ENCODE measurements at places on chromosomes 3 and 15.

GRCh38 chr15:47669221-47669620 is 48.1 kb upstream of the SEMA6D start:
- DNase-seq: no peak

DNA sequence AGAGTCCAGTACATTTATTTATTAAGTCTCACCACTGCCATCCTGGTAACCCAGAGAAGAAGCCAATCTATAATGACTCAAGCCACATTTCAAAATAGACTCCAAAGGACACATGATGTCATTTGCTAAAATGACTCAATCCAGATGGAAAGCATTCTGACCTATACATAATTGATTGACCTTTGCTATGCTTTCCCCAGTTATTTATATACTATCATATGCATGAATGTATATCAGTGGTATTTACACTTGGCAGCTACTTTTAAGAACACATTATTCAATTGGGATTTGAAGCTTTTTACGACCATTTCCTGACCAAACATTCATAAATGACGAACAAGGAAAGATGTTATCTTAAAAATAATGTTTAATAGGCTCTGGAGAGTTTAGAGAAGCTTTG is 297.2 kb downstream of the FHIT start:
- DNase-seq: no peak

GRCh38 chr3:41991437-41991836 is 29.5 kb upstream of the ULK4 start:
- DNase-seq: no peak

DNA sequence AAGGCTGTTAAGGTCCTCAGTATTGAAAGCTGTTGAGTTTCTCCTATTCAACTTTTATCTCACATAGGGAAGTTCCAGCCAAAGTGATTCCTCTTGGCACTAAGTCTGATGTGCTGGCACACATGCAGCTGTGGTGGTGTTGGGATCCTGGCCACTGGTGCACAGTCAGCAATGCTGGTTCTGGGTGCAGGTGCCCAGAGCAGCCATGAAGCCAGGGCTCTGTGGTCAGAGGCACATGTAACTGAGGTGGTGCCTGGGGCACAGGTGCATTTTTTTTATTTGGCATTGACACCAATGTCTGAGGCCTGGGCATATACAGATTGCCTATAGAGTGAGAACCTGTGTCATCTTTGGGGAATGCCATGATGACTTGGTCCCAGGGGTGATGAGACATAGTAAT is 271.4 kb downstream of the POLQ start:
- no peak for DNase-seq

DNA sequence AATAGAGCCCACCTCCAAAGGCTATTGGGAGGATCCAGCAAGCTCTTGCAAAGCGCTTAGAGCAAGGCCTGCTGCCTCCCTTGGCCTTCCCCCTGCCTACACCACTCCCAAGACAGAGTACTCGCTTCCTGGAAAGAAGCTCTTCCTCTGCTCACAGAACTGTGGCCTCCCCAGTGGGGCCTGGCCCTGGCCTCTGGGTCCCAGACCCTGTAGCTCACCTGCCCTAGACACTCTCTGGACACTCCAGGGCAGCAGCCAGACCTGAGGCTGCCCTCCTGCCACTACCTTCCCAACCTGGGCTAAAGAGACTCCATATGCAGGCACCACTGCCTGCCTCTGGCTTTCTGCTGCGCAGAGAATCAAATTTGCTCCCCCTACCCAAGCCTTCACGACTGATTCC is 49.9 kb downstream of the GRIP2 start:
- DNase-seq: no peak

DNA sequence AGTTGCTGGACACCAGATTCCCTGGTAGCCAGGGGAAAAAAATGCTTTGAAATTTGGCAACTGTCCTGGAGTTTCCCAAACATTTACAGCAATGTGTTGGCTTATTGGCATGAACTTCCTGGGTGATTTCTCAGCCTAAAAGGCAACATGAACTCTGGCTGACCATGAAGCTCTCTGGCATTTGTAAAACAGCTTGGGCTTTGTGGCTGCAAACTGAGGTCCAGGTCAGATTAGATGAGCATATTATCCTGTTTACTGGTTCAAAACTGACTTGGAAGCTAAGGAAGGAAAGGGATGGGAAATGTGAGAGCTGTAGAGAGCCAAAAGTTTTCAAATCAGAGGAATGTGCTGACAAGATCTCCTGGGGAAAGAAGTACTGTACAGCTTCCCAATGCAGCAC is 139.0 kb downstream of the P3H2 start:
- DNase-seq: no peak
